NCI-H1092 treated with DMSO at 0.1 percent for 48 hours (cell line): ENCODE measurements at places on chromosomes 4 and X.

- no peak for DNase-seq
These were observed 25.1 kb upstream of the SETD7 start for GRCh38 chr4:139581096-139581495.

- DNase-seq: no peak
These were observed 54.8 kb upstream of the SRD5A3 start for GRCh38 chr4:55291227-55291640.

GRCh38 chr4:79854856-79855502 lies 218.1 kb downstream of the ANTXR2 start:
- DNase-seq: no peak

GRCh38 chr4:157121401-157121800 lies 45.5 kb downstream of the GLRB start:
- DNase-seq: no peak

GRCh38 chr4:77043507-77044136 lies 32.2 kb downstream of the CCNI start:
- no peak for DNase-seq

DNA sequence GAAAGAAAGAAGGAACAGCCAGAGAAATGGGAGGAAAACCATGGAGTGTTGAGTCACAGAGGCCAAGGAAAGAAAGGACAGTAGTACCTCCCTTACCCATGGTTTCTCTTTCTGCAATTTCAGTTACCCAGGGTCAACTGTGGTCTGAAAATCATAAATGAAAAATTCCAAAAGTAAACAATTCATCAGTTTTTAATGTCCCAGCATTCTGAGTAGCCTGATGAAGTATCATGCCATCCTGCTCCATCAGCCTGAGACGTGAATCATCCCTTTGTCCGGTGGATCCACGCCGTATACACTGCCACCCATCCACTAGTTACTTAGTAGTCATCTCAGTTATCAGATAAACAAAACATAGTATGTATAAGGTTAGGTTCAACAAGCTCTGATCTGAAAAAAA lies 114.2 kb downstream of the COMMD8 start:
- no peak for DNase-seq

GRCh38 chrX:23246001-23246400 lies 88.6 kb upstream of the PTCHD1 start:
- no peak for DNase-seq

DNA sequence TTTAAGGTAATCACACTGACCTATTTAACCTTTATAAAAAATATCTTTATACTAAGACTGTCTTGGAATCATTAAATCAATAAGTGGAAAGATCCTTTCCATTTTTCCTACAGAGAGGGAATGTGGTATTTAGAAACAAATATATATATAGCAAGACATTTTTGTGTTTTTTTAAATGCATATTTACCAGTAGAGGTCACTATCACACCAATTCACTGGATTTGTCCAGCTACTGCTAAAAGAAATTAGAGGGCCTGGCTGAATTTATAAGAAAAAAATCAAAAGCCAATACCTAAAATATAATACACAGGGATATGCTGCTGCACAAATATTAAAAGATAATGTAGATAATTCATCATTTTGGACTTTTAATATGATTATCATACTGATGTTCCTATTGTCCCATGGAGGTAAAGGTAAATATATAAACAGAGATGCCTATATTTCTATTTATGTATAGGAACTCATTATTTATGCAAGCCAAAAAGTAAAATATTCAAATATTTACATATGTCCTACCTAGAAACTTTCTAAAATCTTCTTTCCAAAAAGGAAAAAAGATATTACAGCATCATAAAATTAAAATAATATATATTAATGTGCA lies 69.5 kb downstream of the PDE5A start:
- peak; percentile 39 for DNase-seq

- no peak for DNase-seq
These were observed 852.7 kb upstream of the SLIT2 start for GRCh38 chr4:19399001-19399400.

GRCh38 chr4:26871611-26872010 lies 11.0 kb downstream of the STIM2 start:
- no peak for DNase-seq

GRCh38 chr4:107801766-107802211 lies 22.9 kb upstream of the SGMS2 start:
- no peak for DNase-seq

DNA sequence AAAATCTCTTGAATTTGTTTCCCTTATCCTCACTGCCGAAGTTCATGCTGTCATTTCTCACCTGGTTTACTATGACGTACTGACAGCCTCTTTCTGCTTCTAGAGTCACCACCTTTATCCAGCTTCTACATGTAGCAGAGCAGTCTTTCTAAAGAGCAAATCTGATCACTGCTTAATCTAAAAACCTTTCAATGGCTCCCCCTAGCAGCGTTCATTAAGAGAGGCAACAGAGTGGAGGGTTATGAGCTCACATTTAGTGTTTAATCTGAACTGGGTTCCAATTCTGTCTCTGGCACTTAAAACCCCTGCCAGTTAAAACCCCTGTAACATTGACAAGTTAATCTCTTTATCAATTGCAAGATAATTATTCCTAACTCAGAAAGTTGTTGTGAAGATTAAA lies 4.4 kb downstream of the RBPJ start:
- peak; percentile 17 for DNase-seq

DNA sequence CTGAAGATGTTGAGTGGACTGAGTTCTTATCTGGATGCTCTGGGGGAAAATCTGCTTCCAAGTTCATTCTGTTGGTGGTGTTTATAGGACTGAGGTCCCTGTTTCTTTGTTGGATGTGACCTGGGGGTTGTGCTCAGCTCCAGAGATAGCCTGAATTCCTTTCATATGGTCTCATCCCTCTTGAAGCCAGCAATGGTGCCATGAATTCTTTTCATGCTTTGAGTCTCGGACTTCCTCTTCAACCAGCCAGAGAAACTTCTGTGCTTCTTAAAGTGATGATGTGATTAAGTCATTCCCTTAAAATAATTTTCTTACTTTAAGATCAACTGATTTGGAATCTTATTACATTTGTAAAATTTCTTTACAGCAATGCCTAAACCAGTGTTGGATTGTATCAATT lies 233.8 kb upstream of the UGT8 start:
- no peak for DNase-seq

DNA sequence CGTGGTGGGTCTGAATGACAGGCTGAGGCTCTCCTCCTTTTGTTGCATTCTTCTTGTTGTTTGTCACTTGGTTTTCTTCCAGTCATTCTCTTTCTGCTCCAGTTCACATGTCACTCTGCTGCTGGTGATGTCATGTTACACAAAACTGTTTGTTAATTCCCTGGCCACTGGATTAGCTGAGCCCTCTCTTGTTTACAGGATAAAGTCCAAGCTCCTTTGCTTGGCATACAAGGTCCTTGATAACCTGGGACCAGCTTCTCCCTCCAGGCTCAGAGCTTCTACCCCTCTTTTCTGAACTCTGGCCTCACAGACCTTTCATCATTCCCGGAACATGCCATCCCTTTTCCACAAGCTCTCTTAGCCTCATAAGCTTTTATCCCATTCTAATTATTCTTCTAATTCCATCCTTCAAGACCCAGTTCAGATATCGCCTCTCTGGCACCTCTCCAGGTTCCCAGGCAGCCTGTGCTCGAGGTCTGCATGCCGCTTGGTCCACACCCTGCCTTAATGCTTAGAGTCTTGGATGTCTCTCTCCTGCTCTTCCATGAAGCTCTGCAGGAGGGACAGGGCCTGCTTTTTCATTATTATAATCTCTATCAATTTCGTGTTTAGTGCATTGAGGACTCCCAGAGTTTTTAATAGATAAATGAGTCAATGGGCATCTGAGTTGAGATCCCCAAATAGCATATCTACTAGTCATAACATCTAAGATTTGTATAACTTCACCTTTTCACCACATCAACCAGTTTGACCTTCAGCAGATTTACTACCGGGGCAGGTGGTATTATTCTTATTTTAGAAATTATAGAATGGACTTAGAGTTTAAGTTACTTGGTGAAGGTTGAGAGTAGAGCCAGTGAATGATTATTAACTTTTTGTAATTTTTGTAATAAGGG lies 98.7 kb downstream of the TMEM131L start:
- no peak for DNase-seq

GRCh38 chr4:155809835-155810234 lies 51.0 kb downstream of the GUCY1B1 start:
- DNase-seq: peak; percentile 46

DNA sequence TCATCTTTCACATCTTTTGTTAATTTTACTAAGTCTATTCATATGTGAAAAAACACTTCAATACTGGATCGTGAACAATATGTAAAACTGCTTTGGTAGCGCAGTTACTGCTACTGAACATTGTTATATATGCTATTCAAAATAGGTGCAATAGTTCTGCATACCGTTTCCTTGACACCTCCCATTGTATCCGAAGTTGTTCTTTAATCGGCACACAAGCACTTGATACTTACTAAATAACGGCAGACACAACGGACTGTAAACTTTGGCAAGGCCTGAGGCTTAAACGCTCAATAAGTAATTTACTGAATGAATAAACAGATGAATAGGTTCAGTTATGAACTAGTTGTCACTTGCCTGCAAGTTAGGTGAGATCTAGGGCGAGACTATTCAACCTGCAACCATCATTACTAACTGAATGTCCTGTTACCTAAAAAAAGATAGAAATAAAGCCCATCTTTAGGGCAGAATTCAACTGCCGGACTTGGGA lies 620 bp downstream of the ANAPC10 start:
- DNase-seq: no peak

DNA sequence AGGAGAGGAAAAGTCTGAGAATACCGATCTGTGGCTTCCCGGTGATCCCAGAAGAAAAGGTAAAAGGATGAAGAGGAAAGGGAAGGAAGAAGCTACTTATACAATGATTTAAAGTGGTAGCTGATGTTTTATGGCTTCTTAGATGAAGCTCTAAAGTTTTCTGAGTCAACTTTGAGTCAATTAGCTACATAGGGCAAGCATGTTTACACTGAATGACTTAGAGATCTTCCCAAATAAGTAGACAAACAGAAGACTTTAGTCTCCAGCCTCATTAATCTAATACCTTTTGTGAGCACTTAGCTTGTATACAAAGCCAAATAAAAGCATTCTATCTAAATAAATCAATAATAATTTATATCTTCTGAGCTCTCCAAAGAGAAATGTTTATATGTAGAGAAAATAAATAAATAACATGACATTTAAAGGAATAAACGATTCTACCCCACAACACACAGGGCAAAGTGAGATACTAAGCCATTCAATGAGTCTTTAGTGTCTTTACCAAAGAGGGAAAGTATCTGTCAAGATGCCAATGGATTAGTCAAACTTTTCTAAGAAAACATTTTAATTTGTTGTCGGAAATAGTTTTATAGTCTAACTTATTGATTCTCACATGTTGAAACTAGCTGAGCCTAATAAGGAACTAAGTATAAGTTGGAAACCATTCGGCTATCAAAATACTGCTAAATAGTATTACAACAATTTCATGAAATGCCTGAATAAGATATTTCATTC lies 46.0 kb upstream of the TMEM184C start:
- no peak for DNase-seq
